ENCODE measurements at places on chromosomes 1 and 21.
A peak's percentile ranks its signal among the peaks of the same experiment; 100 is the strongest.

DNA sequence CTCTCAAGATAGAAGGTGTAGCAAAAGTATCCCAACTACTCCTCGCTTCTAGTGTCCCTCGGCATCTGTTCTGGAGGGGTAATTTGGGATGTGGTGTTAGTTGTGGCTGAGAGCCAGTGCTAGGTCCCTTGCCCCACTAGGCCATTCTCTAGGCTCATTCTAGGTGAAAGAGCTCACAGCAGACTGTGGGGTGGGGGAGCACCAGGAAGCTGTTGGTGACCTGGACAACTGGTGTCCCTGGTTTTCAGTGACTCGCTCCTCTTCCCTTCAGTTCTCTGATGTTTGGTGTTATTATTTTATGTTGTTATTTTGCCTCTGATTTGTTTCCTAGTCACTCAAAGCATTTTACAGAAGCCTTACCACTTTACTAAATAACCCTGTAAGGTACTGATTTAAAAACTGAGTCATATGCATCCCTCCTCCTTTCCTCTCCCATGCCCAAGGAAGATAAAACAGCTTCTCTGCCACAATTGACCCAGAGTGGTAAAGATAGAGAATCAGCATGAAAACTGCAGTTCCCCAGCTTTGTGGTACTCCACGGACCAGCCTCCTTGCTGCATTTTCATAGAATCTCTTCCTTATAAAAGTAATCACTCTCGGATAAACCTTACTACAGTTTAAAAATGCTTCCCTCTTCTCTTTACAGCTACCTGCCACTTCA lies 14.1 kb downstream of the DYRK3 start:
- DNase-seq, result no peak

DNA sequence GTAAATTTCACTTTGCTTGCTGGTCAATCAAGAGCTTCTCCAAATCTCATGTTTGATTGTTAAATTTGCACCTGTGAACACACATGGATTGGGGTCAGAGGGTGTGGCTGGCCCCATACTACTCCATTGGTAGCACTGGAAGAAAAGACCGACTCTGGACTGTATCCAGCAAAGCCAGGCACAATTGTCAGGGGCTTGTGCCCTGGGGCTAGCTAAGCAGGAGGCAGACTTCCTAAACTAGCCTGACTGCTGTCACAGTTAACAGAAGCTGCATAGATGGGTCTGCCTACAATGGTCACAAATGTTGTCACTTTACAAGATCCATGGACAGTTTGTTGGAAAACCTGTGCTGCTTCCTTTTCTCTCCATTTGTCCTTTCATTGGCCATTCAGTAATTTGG lies 421.0 kb downstream of the DSCAM start:
- no peak for DNase-seq

DNA sequence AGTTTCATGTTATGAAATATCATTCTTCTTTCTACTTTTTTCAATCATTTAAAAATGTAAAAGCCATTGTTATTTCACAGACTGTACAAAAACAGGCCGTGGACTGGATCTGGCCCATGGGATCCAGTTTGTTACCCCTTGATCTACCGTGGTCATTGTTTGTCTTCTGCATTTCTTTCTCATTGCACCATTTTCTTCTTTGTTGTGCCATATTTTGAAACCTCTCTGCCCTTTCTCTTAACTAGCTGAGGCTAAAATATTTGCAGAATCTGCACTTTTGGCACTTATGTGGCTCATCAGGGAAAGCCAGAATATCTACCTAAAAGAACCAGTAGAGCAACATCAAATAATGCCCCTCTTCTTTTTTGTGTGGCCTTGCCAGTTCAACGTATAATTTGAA lies 50.5 kb downstream of the DNAJC6 start:
- DNase-seq, result no peak

GRCh38 chr1:111592389-111593361 lies 26.9 kb upstream of the RAP1A start:
- DNase-seq, result peak; percentile 21

Data from NCI-H1694 (cell line).